HL-60 (cell line): ENCODE measurements at places on chromosomes 5 and 9.

DNA sequence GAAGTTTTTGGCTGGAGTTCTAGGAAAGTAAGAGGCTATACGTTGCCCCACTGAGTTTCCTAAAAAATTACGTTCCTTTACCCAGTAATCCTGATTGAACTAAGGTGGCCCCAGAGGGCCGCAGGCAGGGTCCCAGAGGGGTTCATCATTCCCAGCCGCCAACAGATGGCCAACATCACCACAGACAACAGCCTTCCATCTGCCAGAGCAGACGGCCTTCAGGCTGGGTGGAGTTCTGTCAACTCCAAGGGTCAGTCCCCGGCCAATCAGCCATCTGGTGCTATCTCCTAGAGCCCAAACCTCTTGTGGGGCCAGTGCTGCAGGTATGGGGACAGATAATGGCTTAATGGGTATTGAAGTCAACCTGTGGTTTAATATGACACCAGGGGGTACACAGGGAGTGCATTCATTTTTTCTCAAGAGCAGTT lies 30.4 kb downstream of the TBC1D2 start:
- no peak for DNase-seq

GRCh38 chr9:82209797-82210470 lies 221.4 kb downstream of the SPATA31D1 start:
- no peak for DNase-seq

DNA sequence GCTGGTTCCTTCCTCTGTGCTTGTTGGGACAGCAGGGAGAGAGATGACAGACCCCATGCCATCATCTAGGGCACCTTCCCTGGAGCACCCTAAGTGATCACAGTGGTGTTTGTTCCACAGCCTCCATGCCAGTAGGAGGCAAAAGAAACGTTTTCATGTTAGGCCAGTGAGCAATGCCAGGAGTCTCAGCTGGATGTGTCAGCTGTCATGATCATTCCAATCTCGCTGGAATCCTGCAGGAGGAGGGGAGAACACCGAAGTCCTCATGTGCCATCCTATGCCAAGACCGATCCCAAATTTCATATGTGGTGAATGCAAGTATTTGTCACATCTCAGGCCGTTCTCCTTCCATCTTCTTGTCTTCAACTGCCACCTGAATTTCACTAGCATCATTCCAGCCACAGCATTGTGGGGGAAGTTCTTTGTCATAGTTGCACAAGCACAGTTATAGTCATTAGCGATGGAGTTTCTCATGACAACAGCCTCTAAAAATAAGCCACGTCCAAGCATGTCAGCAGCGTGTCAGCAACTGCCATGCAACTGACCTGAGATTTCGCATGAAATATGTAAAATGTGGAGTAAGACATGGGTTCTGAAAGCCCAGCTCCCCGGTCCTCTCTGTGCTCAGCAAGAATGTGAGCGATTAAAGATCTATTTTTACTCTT lies 97.2 kb upstream of the DNAH5 start:
- DNase-seq, result no peak

DNA sequence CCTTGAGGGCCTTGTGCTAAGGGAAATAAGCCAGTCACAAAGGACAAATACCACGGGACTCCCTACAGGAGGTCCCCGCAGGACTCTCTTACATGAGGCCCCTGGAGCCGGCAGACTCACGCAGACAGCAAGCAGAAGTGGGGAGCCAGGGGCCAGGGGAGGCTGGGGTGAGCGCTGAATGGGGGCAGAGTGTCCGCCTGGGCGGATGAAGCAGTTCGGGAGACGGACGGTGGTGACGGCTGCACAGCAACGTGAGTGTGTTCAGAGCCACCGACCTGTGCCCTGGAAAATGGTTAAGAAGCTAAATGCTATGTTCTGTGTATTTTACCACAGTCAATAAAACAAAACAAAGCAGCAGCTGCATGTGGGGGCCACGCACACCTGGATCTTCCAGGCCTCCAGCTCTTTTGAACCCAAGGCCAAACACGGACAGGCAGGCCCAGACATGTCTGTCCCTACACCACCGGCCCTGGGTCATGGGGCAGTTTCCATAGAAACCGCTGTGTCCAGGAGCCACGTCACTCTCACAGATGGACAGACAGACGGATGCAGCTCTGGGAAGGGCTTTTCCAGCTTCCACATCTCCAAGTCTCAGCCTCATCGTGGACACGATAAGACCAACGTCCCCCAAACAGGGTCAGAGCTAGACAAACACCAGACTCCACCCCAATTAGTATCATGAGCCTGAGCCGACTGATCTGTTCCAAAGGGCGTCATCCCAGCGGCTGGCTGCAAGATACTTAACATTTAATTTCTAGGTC lies 103.9 kb downstream of the VAV2 start:
- DNase-seq, result no peak

- no peak for DNase-seq
Observed at GRCh38 chr5:52804981-52805380, 17.3 kb downstream of the ITGA1 start.

GRCh38 chr9:90965226-90966030 lies 163.8 kb downstream of the SYK start:
- DNase-seq, result no peak

- DNase-seq, result no peak
Observed at GRCh38 chr5:20041326-20042274, 53.6 kb upstream of the CDH18 start.

GRCh38 chr5:34003941-34004340 lies 3.9 kb downstream of the AMACR start:
- no peak for DNase-seq

DNA sequence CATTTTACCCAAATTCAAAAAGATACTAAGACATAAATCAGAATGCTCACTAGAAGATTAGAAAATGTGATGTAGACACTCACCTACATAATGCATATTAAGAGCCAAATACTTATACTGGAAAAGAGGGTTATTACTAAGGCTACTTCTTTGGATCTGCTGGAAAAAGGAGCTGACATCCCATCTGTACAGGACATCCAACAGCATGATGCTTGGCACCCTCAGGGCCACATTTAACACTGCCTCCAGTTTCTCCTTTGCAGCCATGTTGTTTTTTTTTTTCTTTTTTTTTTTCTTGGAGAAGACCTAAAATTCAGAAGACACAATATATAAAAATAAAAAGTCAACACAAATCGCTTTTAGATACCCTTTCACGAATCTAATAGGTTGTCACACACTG lies 6.0 kb downstream of the RNF145 start:
- DNase-seq, result no peak

DNA sequence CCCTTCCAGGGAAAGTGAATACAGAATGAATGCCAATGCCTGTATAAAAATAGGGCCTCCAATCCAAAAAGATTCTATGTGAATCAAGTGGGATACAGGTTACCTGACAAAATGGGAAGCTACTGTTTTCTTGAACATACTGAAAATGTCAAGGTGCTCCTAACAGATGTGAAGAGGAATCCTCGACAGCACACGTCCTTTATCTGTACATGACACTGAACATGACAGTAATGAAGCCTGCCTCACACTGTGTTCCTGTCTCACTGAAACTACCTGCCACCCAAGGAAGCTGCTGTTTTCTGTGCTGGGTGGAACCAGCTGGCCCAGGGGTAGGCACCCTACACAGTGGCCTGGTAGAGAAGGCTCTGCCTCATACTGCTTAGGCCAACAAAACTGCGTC lies 165.3 kb upstream of the RAPGEF1 start:
- no peak for DNase-seq

DNA sequence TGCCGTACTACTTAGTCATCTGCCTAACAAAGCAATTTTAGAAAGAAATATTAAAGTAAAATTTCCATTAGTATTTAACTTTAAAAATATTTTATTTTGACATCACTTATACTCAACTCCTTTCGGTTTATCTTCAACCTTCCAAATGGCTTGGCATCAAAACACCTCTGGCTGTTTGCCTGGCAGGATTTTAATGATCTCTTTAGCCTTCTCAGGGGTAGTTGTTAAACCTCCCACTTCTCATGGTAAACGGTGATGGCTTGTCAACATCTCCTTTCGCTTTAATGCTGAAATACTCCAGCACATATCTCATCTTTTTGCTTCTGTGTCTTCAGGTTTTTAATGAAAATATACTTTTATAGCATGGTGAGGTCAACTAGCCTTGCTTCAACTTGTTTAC lies 747.1 kb downstream of the CETN3 start:
- no peak for DNase-seq

GRCh38 chr9:99362321-99362720 lies 140.2 kb downstream of the SEC61B start:
- no peak for DNase-seq

DNA sequence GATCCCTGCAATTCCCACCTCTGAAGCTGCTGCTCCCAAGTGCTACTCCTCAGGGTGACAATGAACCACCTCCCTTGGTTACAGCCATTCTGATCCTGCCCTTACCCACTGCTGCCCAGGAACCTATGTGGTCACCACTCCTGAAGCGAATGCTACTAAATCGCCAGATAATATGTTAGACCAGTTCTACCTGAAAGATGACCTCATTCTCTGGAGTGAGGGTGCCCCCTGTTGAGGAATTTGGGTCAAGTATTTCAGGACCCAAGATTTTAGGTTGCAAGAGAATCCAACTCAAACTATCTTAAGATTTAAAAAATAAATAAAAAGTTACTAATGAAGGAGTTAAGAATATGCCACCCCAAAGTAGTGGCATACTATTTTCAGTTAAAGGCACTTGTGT lies 5.8 kb upstream of the SNAPC3 start:
- no peak for DNase-seq

DNA sequence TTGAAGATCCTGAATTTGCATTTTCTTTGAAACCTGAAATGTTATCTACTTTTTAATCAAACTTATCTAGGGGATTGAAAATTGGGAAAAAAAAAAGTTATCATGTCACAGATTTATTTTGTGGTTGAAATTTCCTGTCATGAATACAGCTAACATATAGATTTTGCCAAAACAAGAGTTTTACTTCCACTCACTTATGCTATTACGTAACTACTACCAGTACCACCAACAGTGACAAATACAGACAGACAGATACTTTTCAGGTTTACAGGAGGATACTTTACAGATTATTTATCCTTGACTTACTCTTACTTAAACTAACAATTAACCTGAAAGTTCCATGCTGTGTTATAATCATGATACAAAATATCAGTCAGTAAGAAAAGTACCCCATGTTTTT lies 6.8 kb upstream of the MRPS30 start:
- no peak for DNase-seq

DNA sequence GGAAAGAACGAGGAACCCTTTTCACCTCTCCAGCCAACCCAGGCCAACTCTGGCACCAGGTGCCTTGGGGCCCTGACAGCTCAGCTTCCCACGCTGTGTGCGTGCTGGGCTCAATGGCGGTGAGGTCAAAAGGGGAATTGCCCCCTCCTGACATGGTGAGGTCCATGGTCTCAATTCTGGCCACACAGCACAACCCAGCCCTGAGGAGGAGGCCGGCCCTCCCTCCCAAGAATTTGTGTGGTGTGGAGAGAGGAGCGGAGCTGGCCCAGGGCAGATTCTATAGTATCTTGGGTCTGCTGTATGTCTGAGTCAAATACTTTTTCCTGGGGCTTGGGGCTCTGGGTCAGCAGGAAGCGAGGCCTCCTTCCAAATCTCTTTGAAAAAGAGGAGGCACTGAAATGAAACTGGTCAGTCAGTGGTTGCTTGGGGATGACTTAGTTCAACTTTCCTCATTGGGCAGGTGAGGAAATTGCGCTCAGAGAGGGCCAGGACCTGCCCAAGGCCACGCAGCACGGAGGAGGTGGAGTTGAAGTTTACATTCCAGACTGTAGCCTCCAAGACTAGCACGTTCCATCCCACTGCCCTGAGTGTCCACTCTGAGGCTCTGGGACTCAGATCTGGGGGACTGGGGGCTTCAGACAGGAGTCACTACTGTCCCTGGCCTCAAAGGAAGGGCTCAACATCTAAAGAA lies 15.6 kb downstream of the COL27A1 start:
- no peak for DNase-seq

GRCh38 chr5:81830596-81830995 lies 79.7 kb upstream of the SSBP2 start:
- no peak for DNase-seq

DNA sequence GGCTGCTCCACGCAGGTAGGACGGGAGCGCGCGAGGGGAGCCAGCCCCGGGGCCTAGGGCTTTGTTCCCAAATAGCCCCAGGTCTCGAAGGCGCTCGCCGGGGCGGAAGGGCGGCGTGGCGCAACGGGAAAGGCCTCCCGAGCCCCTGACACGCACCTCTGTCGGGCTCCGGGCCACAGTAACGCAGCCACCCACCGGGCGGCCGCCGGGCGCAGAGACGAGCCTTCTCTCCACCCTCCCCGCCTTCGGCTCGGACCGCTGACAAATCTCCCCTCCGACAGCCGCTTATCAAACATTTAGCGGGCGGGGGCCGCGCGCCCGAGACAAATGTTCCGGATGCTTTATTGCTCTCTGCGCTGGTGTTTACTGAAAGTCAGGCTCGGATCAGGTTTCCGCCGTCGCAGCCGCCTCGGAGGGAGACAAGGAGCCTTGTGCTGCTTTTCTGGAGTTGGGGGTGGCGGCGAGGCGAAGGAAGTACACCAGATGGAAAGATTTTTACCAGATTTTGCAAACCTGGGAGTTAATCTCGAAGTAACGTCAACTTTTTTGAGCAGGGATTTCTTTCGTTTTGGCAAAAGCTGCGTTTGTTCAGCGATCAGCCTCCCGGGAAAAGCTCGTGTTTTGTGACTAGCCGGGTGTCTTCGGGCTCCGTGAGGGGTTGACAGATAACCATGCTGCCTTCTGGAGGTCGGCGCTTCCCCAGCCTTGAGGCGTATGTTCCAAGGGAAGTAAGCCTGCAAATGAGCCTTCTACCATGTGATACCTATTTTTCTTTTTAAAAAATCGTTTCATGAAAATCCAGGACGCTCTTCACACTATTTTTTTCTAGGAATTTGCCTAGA lies 950 bp downstream of the RGMB start:
- DNase-seq, result no peak

GRCh38 chr5:52881468-52881867 lies 93.8 kb downstream of the ITGA1 start:
- DNase-seq, result no peak

DNA sequence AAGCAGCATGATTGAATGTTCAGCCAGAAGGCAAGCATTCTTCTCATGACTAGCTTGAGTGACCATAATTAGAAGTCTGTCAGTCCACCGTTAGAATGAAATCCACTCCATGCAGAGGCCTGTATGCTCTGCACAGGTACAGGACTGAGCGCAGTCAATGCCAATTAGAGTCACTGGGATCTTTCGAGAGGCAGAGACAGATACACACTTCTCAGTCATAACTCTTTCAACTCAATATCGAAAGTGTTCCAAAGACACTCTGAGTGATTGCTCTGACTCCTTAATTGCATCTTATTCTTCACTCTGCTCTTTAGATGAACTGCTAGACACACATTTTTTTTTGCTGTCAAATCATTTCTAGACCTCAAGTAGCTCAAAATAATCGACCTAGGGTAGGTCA lies 203.6 kb downstream of the GABRB2 start:
- no peak for DNase-seq
